ENCODE measurements at places on chromosomes 12 and 14.

DNA sequence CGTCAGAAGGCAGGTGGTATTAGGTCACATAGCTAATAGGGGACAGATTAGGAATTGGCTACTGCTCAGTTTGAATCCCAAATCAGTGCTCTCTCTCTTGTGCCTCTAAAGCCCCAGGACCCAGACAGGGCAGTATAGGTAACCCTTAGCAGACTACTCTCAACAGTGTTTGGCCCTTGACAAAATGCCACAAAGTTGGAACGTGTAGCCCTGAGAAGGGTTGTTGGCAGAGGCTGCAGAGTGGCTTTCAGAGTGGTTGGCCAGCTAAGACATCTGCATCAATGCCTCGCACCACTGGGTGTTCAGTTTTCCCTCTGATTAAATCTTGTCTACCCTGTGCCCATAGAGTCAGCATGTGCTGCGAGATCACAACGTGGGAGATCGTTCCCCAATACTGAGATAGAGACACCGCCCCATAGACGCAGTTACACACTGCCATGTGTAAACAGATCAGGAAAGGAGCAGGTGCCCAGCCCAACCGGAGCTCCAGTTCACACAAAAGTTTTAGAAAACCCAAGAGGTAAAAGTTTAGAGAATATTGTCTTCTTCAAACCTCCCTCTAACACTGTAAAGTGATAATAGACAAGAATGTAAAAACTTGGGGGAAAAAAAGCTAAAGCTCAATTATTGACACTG, 48.3 kb downstream of the EML1 start:
- no peak for DNase-seq

GRCh38 chr14:78798757-78799156, 628.6 kb downstream of the NRXN3 start:
- no peak for DNase-seq

- DNase-seq: no peak
Measured at GRCh38 chr12:27359578-27360340, 27.1 kb downstream of the BMAL2 start.

- DNase-seq: no peak
Measured at GRCh38 chr12:131420867-131421447, 289.9 kb upstream of the SFSWAP start.

- DNase-seq: no peak
Measured at GRCh38 chr12:62604871-62605270, 138.2 kb downstream of the MON2 start.

- no peak for DNase-seq
Measured at GRCh38 chr14:31109257-31109656, 83.1 kb upstream of the STRN3 start.

DNA sequence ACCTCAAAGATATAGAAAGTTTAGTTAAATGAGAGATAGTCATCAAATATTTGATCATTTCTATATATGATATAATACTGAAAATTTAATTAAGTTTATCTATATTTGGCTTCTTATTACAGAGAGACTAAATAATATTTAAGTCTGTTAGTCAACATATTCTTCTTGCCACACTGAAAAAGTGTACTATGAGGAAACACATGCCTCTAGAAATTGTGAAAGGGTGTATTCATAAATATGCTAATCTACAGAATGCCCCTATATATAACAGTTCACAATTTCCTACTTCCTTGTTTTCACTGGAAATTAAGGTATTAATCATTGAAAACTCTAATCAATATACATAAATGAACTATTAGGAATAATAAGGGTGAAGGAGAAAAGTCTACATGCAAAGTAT, 31.4 kb upstream of the ETV6 start:
- DNase-seq: no peak

- DNase-seq: peak; percentile 67
Measured at GRCh38 chr14:95389471-95390011, 69.8 kb upstream of the CLMN start.

GRCh38 chr12:105803292-105803691, 335.5 kb downstream of the NUAK1 start:
- no peak for DNase-seq

GRCh38 chr12:124833693-124834122, 30.0 kb downstream of the SCARB1 start:
- DNase-seq: no peak

DNA sequence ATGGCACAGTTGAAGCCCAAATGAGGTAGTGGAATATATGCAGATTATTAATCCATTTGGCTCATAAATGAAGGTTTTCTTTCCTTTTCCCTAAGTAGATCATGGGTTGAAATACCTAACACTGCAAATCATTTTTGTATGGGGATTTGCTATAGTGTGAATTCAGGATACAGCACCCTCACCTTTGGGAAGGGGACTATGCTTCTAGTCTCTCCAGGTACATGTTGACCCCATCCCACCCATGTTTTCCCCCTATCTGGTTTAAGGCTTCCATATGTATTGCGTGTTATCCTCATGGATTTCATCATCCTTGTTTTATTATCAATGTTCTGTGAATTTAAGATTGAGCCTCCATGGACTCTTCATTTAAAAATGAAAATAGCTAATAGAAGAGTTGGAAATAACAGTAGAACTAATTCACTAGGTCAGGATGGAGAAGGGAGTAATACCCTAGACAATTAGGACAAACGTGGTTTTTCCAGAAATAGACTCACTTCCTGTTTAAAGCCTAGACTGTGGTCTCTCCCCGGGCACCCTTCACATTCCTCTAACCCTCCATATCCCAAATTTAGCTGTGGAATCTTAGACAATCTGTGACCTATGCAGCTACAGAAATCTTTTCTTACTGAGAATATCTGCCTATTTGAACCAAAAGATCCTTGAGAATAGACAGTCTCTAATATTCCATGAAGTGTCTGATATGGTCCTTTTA, 56.5 kb downstream of the DAD1 start:
- DNase-seq: no peak

GRCh38 chr12:89733579-89734201, 25.1 kb upstream of the ATP2B1 start:
- DNase-seq: no peak

DNA sequence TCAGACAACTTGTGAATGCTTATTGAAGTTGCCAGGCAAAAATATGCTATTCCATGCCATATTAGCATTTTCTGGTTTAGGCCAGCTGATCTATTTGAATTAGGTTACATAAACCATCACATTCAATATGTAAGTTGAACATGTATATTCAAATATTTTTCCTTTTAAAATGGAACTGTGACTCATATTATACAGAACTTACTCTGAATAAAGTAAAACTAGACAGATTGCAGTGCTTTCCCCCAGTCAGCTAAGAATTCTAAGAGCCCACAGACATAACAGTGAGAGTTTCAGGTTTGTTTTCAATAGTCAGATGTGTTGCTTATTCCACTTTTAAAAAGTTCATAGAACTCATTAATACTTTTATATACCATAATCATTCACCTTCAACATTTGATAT, 119.8 kb downstream of the MGST1 start:
- no peak for DNase-seq

DNA sequence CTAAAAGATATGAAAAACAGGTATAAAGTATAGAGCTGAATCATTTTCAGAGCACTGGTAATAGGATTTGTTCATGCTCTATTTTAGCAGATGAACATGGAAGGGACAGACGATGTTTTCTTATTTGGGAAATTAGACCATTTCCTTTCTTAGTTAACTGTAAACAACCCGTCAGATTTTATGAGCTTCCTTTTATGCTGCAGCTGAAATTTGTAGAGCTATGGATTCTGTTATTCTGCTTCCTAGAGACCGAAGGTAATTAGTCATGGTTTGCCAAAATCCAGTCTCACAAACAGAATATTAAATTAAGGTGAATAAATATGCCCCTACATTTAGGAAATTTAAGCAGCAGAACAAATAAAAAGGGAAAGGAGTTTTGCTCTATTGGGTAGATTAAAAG, 180.2 kb upstream of the SYT1 start:
- DNase-seq: no peak

- no peak for DNase-seq
Measured at GRCh38 chr14:61598980-61599379, 96.3 kb upstream of the HIF1A start.

DNA sequence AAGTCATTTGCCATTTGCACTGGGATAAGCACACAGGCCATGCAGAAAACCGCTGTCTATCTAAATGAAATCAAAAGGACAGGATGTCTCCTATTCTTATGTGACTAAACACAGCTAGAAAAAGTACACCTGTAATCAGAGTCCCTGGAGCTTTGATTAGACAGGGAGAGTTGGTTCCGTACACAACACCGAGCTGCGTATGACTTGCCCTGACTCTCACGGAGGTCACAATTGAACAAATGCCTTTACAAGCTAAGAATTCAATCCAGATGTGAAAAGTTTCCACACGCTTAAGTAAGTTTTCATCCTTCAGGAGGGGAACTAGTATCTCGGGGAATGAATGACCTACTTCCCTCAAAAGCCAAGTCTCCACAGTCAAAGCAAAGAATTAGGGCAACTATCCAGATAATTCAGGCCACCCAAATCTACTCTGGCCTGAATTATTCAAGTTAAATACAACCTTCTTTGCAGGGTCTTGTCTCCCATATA, 67.5 kb downstream of the RTN1 start:
- DNase-seq: no peak

DNA sequence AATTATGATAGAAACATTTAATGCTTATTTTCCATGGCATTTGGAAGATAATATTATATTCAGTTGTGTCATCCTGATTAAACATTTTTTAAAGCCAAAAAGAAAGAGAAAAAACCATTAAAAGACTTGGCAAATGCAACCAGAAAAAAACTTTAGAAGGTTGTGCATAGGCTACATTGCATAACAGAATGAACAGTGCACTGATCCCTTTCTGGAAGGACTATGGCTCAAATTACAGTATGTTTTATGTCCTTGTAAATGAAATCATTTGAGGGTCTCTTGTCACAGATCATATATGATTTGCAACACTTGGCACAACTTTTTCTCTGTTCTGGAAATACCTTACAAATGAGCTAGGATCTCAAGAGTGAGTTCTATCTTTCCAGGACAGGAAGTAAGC, 275.2 kb upstream of the FLRT2 start:
- no peak for DNase-seq

DNA sequence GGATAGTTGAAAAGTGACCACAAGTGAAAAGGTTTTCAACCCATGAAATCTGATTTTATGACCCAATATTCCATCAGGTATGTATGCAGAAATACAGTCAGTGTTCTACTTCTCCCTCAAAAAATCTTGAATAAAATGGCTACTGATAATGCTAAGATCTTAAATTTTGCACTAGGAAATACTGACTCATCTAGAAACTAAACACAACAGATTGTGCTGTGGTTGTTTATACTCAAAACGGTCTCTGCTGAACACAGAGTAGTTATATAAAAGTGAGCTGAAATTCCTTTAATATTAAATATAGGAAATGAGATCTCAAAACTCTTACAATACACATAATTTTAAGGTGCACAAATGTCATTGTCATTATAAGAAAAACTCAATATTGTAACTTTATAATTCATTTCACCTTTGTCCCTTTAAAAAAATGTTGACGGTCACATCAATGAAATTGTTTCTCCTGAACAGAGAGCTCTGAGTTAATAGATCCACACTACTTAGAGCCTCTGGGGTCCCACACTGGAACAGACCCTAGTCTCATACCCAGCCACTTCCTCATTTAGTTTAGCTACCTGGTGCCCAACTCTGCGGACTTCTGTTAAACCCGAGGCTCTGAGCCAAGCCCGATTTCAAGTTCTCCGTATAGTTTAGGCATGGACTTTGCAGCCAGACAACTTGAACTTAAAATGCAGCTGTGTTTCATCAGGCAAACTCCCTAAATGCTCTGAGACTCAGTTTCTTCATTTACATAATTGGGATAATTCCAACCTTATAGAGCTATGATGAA, 9.3 kb downstream of the COCH start:
- DNase-seq: no peak

DNA sequence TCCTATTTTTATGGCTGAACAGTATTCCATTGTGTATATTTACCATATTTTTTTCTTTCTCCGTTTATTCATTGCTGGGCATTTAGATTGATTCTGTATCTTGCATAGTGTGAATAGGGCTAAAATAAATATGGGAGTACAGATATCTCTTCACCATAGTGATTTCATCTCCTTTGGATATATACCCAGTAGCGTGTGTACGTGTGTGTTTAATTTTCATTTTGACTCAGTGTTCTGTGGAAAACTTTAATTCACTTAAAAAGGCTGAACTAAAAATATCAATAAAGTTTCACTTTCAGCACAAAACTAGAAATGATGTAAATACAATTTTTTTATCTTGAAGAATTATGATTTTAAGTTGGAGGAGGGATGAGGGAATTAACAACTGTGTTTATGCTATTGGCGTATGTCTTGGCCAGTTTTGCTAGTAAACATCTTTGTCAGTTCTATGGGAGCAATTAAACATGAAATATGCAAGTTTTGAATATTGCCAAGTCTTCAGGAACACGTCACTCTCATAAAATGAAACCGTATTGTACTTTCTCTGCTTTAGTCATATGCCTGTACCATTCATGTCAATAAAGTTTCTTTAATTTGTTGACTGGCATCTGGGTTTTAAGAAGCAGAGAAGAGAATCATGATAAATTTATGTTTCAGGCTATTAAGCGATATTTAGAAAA, 99.8 kb downstream of the PTGER2 start:
- no peak for DNase-seq

- no peak for DNase-seq
Measured at GRCh38 chr12:15706010-15706676, 83.0 kb downstream of the EPS8 start.

DNA sequence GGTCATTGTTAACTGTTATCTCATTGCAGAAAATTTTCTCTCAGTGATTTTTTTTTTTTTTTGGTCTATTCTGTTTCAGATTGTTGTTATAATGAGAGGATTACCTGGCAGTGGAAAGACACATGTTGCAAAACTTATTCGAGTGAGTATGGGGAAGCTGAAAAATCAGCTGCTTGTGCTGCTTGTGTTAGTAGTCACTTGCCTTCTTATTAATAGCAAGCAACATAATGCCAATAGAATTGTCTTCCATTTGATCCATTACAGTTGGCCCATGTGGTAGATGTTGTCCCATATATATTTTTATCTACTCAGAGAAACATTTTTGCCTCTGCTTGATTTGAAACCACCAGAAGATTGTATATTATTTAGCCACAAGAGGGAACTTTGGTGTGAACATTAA, 53.0 kb downstream of the YLPM1 start:
- DNase-seq: no peak

DNA sequence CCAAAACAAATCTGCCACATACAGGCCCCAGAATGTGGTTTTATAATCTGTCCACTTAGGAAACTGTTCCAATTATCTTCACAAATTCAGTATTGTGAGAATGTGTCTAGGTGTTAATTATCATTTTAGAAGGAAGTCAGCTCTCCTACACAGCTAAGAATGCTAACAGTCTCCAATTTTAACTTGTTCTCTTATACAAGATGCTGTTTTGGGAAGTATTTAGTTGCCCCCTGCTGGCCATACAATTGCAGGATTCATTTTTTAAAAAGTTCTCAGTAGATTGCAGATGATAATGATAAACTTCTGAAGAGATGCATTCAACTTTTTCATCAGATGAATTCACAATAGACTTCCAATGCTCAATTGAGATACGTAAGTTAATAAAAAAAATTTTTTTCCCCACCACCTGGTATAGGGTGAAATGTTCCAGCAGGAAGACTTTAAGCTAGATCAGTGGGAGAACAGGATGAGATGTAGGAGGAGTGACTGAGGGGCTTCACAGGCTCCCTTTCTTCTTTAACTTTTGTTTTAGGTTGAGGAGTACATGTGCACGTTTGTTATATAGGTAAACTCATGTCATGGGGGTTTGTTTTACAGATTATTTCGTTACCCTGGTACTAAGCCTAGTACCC, 27.3 kb upstream of the OSBPL8 start:
- peak; percentile 70 for DNase-seq

- peak; percentile 3 for DNase-seq
Measured at GRCh38 chr14:76765461-76765931, 4.2 kb downstream of the VASH1 start.

- peak; percentile 43 for DNase-seq
Measured at GRCh38 chr12:93060666-93061472, 131.8 kb upstream of the EEA1 start.

Data from tibial nerve (tissue), 4 donors.